ENCODE measurements at places on chromosomes 6 and 20.

GRCh38 chr6:134115715-134116074, 63.3 kb upstream of the SLC2A12 start:
- DNase-seq, result no peak

- no peak for DNase-seq
Observed at GRCh38 chr6:44868910-44869309, 459.2 kb upstream of the RUNX2 start.

DNA sequence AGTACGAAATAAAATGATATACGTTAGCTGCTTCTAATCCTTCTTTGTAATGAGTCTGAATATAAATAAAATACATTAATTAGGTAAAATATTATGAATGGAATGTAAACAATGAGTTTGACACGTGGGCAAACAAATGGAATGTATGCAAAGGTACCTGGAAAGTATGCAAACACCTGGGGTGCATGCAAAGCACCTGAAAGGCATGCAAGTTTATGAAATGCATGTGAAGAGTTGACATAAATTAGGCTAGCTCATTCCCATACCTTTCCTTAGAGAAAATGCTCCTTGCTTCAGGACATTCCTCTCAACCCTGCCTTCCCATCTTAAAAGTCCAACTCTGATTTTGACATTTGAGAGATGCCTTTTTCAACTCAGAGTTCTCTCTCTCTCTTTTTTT, 140.9 kb downstream of the EDN1 start:
- no peak for DNase-seq

- DNase-seq, result no peak
Observed at GRCh38 chr6:7687145-7688111, 38.5 kb upstream of the BMP6 start.

GRCh38 chr6:74519163-74519562, 686.7 kb downstream of the COL12A1 start:
- no peak for DNase-seq

GRCh38 chr6:70652216-70652615, 15.5 kb upstream of the SMAP1 start:
- no peak for DNase-seq

- no peak for DNase-seq
Observed at GRCh38 chr20:53599378-53599777, 5.7 kb upstream of the ZNF217 start.

DNA sequence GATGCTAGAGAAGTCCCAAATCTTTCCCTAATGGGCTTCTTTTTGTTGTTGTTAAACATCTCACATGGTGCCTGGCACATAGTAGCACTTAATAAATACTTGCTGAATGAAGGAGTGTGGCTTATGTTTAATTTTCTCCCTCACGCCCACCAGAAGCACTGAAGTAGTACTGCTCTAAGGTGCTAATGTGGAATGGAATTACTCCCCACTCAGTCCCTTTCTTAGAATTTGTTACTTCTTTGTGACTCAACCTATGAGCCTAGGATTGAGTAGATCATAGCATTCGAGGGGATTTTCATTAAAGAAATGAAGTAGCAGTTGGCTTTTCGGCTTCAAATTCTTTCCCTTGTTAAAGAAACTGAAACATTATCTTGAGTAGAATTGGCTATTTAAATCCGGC, 192.8 kb downstream of the CLIC5 start:
- no peak for DNase-seq

DNA sequence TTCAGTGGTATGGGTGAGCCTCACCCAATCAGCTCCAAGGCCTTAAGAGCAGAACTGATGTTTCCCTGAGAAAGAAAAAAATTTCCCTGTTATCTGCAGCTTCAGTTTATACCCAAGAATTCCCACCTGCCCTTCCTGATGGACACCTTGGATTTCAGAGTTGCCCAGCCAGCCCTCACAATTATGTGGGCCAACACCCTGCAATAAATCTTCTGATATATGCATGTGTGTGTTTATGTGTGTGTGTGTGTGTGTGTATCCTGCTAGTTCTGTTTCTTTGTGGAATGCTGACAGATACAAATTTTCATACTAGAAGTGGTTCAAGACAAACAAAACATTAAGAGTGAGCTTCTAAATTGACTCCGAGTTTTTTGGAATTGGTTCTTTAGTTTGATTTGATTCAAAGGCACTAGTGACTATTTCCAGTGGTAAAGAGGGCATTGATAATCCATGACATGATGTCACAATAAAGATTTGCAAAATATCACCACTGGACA, 246.6 kb upstream of the BTBD3 start:
- DNase-seq, result no peak

DNA sequence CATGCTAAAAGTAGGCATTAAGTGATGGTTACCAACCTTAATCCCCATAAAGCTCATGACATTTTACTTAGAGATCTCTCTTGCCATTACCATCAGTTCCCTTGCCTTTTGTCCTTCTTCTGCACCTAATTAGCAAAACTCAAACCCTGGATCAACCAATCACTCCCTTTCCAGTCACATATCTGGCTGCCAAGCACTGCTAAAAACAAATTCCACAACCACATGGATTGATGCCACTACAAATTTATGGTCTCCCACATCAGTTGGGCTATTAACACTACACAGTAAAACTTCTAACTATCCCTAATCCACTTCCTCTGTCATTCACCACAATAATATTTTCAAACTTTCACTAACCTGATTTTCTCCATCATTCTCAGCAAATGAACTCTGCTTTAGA, 54.3 kb upstream of the RNF146 start:
- no peak for DNase-seq

DNA sequence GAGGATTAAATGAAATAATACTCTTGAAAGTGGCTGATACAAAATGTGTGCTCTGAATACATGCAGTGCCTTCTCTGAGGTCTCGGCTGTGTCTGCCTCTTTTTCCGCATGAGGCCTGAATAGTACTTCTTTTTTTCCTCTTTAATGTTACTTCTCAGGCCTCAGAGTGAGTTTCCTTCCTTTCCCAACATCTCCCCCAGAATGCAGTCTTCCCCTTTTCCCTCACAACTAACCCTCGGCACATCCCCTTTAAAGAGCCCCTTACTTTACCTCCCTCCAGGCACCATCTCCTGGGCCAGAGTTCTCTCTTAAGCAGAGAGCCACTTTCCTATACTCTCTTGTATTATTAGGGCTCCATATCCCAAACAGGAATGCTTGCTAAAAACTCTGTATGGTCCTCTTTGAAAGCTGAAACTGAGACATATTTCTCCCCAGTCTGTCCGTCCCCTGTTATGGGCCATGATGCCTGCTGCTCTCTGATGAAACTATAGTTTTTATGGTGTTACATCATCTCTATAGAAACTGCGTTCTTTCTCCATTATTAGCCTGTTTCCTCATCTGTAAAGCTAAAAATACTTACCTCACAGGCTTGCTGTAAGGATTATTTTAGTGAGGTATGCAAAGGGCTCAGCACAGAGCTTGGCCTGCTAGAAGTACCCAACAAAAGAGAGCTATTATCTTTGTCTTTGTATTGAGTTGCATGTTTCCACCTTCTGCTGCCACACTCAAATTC, 2.3 kb downstream of the PLAGL2 start:
- no peak for DNase-seq

- no peak for DNase-seq
Observed at GRCh38 chr6:39282774-39283173, 31.4 kb downstream of the KCNK17 start.

GRCh38 chr6:43052842-43053544, 658 bp downstream of the CUL7 start:
- DNase-seq, result no peak

DNA sequence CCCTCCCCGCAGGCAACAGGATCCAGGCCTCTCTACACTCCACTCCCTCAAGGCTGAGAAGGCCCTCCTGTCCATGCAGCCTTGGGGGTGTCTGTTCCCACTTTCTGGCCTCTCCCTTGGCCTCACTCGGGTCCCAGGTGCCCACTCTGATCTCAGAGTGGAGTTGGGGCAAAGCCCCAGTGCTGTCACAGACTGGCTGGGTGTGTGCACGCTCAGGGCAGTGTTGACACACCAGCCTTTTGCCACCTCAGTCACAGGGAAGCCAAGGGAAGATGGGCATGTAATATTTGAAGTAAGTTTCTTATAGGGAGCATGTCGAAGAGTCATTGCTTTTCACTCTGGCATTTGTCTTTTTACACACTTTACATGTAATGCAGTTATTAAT, 44.9 kb downstream of the HLA-DRA start:
- no peak for DNase-seq

DNA sequence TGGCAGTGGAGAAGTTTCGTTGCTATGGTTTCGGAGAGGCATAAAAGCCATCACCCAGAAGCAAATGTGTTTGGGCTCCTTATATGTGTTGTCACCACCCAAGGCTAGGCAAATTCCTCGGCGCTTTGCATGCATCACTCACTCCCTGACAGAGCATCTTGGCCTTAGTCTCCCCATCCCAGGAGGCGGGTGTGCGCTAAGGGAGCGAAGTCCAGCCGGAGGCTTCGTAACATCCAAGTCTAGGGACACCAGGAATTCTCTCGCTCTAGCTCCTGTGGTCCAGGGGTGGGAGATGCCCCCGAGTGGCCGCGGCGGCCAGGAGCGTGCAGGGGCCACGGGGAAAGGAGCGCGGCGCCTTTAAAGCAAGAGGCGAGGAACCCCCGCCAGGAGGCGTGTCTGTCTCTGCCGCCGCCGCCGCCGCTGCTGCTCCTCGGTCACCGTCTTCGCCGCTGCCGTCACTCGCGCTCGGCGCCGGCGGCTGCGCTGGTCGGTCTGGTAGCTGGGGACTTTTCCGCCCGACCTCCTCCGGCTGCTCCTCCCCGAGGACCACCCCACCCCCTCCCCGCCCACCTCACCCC, at the start of gene GRIK2:
GRIK2 (plus strand) TSS at position 458 of the 578 bp plus-strand sequence.
- DNase-seq, result no peak

DNA sequence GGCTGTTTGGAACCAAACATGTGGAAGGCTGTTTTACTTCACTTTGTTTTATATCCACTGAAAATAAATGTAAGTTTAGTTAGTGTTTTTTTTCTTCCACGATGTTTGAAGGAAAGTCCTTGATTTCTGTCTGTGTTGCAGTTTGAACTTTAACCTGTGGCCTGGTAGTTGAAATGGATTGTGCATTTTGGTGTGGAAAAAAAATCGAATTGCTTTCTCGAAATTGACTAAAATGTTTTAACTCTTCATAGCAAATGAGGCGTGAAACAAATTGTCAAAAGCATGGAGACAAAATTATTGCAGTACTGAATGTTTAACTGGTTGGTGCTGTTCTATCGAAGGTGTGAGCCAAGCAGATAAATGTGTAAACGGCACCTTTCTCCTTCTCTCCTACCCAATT, 24.5 kb downstream of the ARID1B start:
- no peak for DNase-seq

DNA sequence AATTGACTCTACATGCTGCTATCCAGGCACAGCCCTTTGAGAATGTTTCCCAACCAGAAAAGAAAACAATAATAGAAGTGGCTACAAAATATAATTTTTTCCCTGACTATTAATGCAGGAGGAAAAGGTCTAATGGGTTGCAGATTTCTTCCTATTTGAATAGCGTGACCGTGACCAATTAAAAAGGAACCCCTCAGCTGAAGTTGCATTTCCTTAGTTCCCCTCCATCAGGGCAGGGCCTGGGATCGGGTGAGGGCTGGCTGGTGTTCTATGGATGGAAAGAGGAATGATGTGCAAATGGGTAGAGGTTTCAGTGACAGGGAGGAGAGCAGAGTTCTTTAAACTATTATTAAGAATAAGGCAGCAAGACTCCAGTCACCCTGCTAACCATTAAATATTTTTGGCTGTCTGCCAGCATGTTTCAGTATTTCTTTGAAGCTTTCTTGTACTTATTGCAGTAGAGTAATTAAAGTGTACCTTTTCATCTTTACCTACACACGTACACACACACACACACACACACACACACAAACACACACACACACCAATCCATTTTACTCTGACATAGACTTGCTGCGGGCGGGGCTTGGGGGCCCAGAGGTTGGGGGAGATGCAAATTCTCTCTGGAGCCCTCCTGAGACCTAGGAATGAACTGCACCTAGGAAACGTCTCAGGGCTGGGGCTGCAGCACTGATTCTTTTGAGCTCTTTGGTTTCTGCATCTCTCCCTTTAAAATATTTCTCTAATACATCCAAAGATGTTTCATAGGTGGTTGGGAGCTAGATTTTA, 154.8 kb upstream of the SLC35B3 start:
- DNase-seq, result no peak

DNA sequence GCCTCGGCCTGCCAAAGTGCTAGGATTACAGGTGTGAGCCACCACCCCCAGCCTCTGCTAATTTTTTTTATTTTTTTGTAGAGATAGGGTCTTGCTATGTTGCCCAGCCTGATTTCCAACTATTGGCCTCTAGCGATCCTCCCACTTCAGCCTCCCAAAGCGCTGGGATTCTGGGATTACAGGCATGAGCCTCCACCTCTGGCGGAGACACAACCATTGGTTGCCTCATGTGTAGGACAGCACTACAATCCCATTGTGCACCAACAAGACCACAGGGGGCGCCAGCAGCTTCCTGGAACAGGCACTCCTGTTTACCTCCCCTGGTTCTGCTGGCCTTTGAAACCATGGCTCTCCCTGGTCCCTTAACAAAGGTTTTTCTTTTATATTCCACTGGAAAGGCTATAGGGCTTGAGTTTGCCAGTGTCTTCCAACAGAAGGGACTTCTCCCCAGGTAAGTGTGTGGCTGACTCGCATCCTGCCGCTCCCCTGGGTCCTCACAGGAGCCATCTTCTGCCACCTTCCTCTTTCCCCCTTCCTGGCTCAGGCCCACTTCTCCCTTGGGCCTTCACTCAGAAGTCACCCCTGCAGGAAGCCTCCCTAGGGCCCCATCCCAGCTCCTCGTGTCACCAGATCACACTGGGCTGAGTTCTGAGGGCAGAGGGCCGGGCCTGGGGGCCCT, 39.2 kb upstream of the TLDC2 start:
- DNase-seq, result no peak

DNA sequence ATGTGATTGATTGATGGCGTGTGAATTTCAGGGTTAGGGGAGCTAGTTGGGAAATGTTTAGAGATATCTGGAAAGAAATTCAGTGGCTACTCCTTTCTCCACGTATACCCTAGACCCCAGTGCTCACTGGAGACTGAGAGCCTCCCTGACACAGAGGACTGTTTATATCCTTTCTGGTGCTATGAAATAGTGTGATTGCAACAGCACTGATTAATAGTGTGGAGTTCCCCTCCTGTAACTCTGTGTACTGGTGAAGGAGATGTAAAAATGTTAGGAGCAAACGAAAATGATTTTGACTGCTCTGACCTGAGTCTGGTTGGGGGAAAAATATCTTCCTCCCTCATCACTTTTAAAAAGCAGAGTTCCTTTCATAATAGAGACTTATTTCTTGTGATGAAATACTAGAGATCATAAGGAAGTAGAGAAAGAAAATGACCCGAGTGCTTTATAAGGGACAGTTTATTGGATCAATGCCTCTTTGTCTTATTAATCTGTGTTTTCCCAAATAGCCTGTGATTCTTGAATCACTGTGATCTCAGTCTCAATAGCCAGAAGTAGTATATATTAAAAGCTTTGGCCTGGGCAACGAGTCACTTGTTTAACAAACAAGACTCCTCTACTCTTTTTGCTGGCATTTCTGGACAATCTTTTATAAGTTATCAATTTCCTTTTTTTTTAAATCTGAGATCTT, 92.3 kb downstream of the RNF182 start:
- no peak for DNase-seq

GRCh38 chr20:17417225-17417624, 114.0 kb downstream of the BFSP1 start:
- DNase-seq, result no peak
